ENCODE measurements at places on chromosomes 4 and X.

DNA sequence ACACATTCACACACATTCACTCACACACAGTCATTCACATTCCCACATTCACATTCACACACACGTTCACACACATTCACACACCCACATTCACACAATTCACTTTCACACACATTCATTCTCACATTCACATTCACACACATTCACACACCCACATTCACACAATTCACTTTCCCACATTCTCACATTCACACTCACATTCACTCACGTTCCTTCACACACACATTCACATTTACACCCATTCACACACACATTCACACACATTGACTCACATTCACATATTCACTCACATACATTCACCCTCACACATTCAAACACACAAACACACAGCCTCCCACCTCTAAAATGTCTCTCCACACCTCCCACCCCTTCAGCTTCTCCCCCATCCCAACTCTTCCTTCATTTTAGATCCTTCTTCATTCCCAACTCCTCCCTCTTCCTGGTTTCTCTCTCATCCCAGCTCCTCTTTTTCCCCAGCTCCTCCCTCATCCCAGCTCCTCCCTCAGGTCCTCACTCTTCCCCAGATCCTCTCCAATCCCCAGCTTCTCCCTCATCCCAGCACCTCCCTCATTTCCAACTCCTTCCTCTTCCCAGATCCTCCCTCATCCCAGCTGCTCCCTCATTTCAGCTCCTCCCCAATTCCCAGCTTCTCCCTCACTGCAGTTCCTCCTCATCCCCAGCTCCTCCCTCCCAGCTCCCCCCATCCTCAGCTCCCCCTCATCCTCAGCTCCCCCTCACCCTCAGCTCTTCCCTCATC, 111.0 kb downstream of the FAM53A start:
- peaks cover 5% of the 10 kb centered on the region for H3K4me1 ChIP-seq
- no peak overlapping the region for H3K27ac ChIP-seq
- peaks cover 3% of the 10 kb centered on the region for H3K27me3 ChIP-seq
- no peak for DNase-seq
- no peak overlapping the region for H3K4me3 ChIP-seq

- H3K27me3 ChIP-seq, result no peaks in the 10 kb centered on the region
- no peak overlapping the region for H3K4me3 ChIP-seq
- H3K36me3 ChIP-seq, result peaks cover 25% of the 10 kb centered on the region
- no peak for DNase-seq
These were observed 6.5 kb downstream of the PLCXD1 start for GRCh38 chrX:287670-288069.

DNA sequence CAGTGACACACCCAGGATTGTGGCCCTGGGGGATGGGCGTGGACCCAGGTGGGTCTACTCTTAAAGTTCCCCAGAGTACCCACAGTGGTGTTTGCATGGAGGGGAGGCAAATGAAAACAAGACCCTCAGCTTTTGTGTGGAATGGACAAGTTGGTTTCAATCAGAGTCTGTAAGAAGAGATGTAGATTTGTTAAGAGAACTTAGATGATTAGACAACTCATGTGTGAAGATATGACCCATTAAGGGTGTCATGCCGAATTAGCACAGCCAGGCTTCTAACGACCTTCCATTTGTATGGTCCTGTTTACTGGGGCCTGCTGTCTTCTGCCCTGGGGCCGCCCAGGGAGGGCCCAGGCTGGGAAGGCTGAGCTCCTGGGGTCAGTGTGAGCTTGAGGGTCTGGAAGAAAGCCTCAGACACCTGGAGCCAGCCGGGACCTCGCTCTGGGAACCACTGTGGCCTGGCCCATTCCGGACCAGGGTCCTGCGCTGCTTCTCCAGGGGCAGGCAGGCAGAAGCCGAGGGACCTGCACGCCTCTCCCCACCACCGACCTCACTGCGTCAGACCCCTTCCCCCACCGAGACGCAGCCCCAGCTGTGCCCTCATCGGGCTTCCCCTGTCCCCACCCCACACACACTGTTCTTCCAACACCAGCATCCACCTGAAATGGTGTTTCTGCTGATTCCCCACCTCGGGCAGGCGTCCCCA, 20.4 kb downstream of the UVSSA start:
- H3K27me3 ChIP-seq, result no peaks in the 10 kb centered on the region
- H3K4me3 ChIP-seq, result no peak overlapping the region
- peaks cover 37% of the 10 kb centered on the region for H3K36me3 ChIP-seq
- H3K4me1 ChIP-seq, result peaks cover 9% of the 10 kb centered on the region

GRCh38 chr4:20840648-20841190, 140.5 kb downstream of the PACRGL start:
- no peak overlapping the region for H3K27ac ChIP-seq
- no peaks in the 10 kb centered on the region for H3K27me3 ChIP-seq
- DNase-seq, result no peak
- H3K4me1 ChIP-seq, result no peaks in the 10 kb centered on the region
- H3K4me3 ChIP-seq, result no peak overlapping the region

GRCh38 chrX:48683411-48683982, at the start of gene WAS:
Gene WAS, plus strand, starts transcription at chrX:48683799. Its CDS starts 55 bp downstream, at chrX:48683854.
- peak within 1 kb of the TSS; percentile 93 for H3K27ac ChIP-seq
- peak within 1 kb of the TSS; percentile 96 for H3K4me3 ChIP-seq
- H3K4me1 ChIP-seq, result peaks cover 58% of the 10 kb centered on the region
- no peaks in the 10 kb centered on the region for H3K27me3 ChIP-seq

GRCh38 chrX:133374874-133375387, 40.4 kb downstream of the GPC4 start:
- H3K4me3 ChIP-seq, result no peak overlapping the region
- H3K36me3 ChIP-seq, result no peaks in the 10 kb centered on the region
- peaks cover 6% of the 10 kb centered on the region for H3K27me3 ChIP-seq
- peaks cover 4% of the 10 kb centered on the region for H3K4me1 ChIP-seq

DNA sequence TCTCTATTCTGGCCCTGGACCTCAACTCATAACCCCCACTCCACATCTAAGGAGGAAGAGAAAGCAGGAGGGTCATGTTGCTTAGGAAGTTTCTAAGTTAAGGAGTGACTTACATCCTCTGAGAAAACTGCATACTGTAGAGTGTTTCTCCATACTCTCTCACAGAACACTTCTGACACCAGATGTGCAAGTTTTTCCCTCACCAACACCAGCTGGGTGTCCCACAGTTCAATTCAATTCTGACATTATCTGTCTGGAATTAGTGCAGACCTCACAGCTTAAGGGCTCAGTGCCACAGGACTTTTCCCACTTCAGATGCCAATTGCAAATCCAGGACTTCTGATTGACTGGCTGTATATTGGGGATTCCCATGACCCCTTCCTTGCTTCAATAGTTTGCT, 89.0 kb upstream of the SFRP2 start:
- no peak for DNase-seq
- H3K27me3 ChIP-seq, result no peaks in the 10 kb centered on the region
- H3K4me3 ChIP-seq, result no peak overlapping the region
- H3K36me3 ChIP-seq, result peaks cover 5% of the 10 kb centered on the region

Measured in stimulated activated naive B cell treated with anti-CD40 and anti-IgM and Interleukin-4, amounts not matched to agents 10 μg/mL and 1 μg/mL and 100 μg/mL, for 72 hours (primary cell).